ENCODE measurements at places on chromosomes 2 and 18. TPM values are rescaled to one million over a fixed set of nuclear protein-coding genes. Genes with fewer than 3 reads are reported as not detected.

The DTNA gene
- 0.25 TPM for total RNA-seq

The CD8B gene
- total RNA-seq = 0.80 TPM

The PAPOLG gene
- 19.1 TPM for total RNA-seq

The FRZB gene
- total RNA-seq = not detected

The ASPRV1 gene
- 1.3 TPM for total RNA-seq

The FSIP2 gene
- total RNA-seq = 0.05 TPM

The DOK1 gene
- total RNA-seq = 52.5 TPM

The HOXD4 gene
- not detected for total RNA-seq

The CYP27A1 gene
- 0.18 TPM for total RNA-seq

The DSG4 gene
- total RNA-seq = not detected

The DSC2 gene
- total RNA-seq = not detected

The SNORC gene
- total RNA-seq = 1.6 TPM

The AMER3 gene
- not detected for total RNA-seq

The AKAIN1 gene
- not detected for total RNA-seq

The TTC31 gene
- 43.4 TPM for total RNA-seq

The GPAT2 gene
- 13.0 TPM for total RNA-seq

The FOXI3 gene
- total RNA-seq = not detected

The ACADL gene
- total RNA-seq = not detected

The LIMS2 gene
- total RNA-seq = 23.1 TPM

The CNTNAP5 gene
- not detected for total RNA-seq

The NXPH2 gene
- not detected for total RNA-seq

The POU3F3 gene
- total RNA-seq = not detected

The XRCC5 gene
- 408 TPM for total RNA-seq

The GNAL gene
- 0.41 TPM for total RNA-seq

The MC5R gene
- total RNA-seq = 0.09 TPM

The CLASP1 gene
- total RNA-seq = 55.9 TPM

The CENPA gene
- total RNA-seq = 37.9 TPM

The M1AP gene
- total RNA-seq = not detected

The GPBAR1 gene
- total RNA-seq = 0.86 TPM

The METTL4 gene
- 26.2 TPM for total RNA-seq

The RAMP1 gene
- total RNA-seq = 10.7 TPM
